GM12864 (cell line): ENCODE measurements at places on chromosomes 1 and 21.

DNA sequence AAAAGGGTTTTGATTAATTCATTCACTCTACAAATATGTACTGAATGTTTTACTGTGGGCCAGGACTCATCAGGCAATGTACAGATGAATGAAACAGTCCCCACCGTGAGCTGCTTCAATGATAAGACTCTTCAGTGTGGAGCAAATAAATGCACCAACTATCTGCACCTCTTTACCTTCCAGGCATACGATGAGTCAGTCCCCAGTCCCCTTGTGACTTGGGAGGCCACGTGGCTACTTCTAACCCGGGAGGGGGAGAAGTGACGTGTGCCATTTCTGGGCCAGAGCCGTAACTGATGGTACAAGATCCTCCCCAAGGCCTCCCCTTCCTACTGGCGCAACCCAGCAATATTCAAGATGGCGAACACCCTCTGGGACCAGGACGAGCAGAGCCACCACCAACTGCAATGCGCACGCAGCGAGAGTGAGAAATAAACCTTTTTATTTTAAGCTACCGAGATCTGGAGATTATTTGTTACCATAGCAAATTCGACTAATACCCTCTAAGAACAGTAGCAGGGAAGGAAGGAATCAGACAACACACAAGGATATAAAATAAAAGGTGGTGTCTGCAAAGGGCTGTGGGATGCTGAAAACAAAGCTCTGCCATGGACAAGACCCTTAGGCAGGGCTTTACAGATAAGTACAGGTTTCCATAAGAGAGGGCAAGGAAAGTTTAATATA, 74.5 kb downstream of the NPHP4 start:
- DNase-seq, result no peak

DNA sequence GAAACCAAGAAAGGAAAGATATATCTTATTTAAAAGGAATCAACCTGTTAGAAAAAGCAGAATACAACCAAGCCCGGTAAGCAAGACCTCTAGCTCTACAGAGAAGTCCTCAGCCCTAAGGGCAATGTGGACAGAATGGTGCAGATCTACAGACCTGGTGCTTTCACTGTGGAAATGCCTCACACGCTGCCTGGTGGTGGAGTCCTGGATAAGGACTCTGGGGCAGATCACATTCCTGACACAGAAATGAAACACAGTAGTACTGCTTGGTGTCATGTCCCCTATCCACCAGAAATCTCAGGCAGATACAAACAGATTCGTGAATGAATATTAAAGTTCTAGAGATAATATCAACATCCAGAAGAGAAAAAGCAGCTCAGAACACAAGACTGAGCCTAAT, 6.8 kb downstream of the CNN3 start:
- no peak for DNase-seq

- no peak for DNase-seq
Observed at GRCh38 chr1:185238447-185238846, 78.6 kb downstream of the IVNS1ABP start.

GRCh38 chr1:231842441-231842840, 215.9 kb downstream of the DISC1 start:
- DNase-seq, result no peak

GRCh38 chr1:97844552-97845089, 76.2 kb downstream of the DPYD start:
- DNase-seq, result no peak

DNA sequence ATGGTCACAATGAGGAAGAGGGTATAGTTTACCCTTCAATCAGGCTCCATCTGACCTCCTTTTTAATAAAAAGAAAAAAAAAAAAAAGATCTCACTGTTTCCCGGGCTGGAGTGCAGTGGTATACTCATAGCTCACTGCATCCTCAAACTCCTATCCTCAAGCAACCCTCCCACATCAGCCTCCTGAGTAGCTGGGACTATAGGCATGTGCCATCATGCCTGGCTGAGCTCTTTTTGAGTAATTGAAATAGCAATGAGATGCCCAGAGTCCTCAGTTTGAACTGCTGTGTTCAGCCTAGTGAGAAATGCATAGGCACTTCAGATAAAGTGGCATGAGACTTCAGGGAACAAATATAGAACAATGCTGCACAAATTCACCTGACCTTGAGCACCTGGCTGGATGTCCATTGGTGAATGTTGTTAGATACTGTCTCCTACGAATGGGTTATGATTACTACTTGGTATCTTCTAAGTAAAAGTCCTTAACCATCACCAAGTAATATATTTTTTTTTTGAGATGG, 67.6 kb downstream of the NR5A2 start:
- DNase-seq, result no peak

DNA sequence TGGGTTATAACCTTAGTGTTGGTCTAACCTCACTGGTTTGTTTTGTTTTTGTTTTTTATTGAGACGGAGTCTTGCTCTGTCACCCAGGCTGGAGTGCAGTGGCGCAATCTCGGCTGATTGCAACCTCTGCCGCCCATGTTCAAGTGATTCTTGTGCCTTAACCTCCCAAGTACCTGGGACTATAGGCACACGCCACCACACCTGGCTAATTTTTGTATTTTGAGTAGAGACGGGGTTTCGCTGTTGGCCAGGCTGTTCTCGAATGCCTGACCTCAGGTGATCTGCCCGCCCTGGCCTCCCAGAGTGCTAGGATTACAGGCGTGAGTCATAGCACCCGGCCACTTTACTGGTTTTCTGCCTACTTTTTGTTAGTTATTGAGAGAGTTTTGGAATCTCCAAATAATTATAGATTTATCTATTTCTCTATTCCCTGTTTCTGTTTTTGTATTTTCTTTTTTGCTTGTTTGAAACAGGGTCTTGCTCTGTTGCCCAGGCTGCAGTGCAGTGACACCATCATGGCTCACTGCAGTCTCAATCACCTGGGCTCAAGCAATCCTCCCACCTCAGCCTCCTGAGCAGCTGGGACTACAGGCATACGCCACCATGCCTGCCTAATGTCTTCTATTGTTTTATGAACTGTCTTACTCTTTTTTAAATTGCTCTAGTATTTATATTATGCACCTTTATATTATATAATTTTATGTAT, 21.4 kb downstream of the SMG7 start:
- DNase-seq, result no peak

DNA sequence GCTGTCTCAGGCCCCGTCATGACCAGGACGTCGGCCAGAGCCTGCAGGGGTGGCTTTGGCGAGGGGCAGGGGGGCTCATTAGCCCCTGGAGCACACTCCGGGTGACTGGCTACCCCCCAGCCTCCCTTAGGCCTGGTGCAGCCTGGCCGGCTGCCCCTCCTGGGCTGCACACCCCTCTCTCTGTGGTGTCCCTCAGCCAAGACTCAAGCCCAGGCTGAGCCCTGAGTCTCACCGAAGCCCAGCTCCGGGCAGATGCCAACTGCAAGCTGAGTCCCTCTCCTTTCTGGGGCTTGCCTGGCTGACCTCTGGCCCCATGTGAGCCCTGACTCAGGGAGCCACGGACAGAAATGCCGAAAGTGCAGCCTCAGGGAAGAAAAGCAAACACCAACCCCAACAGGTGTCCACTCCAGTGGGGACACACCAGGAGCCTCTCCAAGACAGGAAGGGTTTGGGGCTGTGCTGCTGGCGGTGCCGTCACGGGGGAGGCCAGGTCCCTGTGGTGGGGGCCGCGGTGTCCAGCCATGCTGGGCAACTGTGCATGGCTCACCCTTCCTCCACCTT, 5.3 kb upstream of the IBA57 start:
- no peak for DNase-seq

GRCh38 chr1:54977533-54978297, 2.7 kb upstream of the TMEM61 start:
- no peak for DNase-seq

- DNase-seq, result no peak
Observed at GRCh38 chr1:2383576-2383975, 7.8 kb downstream of the MORN1 start.

GRCh38 chr1:220239966-220240365, 32.3 kb downstream of the RAB3GAP2 start:
- no peak for DNase-seq

- no peak for DNase-seq
Observed at GRCh38 chr1:72278461-72278860, 3.9 kb downstream of the NEGR1 start.

DNA sequence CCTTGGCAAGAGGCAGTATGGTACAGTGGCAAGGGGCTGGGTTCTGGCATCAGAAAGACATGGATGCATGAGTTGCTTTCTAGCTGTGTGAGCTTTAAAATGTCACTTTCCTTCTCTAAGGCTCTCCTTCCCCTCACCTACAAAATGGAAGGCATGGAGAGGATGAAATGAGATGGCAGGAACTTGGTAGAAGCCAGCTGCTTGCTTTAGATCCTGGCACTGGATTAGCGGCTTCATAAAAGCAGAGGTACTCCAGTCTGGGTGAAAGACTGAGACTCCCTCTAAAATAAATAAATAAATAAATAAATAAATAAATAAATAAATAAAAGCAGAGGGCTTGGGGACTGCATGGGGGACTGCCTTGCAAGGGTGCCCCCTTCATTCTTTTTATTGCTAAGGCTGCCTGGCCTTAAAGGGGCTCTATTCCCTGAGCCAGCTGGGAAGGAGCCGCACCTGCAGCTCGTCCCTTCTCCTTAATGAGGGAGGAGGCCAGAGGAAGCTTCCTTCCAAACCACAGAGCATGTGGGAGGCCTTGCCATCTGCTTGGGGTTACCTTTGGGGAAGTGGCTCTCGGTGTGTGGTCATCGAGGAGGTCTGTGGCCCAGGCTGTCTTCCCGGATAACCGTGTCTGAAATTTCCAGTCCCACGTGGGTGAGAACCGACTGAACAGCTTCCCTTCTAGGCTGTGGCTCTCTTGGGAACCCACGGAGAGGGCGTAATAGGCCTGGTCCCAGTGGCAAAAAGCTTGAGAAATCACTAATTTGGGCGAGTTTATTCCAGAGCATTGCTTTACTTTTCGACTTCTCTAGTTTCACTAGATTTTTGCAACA, 2.0 kb upstream of the ATP13A2 start:
- no peak for DNase-seq

GRCh38 chr21:37565530-37566223, 199.1 kb downstream of the DYRK1A start:
- no peak for DNase-seq

- DNase-seq, result no peak
Observed at GRCh38 chr1:230114237-230114651, 47.2 kb downstream of the GALNT2 start.

- no peak for DNase-seq
Observed at GRCh38 chr1:33390542-33390941, 40.4 kb downstream of the PHC2 start.

DNA sequence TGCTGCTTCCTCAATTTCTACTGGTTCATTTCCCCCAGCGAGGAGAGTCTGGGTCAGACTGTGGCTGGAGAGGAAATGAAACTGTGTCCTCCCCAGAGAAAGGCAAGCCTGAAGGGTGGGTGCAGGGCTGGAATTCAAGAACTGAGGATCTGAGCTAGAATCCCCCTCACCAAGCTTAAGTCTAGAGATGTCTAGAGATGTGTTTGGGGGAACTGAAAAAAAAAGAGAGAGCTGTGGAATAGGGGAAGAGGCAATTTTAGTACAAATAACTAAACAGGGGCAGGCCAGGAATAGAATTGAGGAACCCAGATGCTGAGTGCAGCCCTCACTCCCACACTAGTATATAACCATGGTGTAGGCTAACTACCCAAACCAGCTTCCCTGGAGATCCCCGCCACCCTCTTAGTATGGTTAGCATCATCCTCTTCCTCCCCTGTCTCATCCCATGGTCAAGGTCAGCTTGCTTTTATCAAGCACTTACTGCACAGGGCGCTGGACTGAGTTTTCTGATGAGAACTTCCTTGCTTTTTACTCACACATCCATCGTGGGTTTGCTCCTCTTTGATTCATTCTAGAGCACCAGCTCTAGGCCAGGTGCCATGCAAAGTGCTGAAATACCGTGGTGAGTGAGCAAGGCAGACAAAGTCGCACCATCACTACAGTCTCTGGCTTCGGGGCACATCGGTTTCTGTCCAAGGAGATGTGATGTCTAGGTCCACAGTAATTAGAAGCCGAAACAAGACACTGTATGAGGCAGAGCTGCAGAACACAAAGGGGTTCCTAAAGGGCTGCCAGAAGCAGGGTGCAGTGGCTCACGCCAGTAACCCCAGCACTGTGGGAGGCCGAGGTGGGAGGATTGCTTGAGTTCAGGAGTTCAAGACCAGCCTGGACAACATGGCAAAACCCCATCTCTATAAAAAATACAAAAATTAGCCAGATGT, 112.9 kb upstream of the IPO9 start:
- DNase-seq, result no peak

GRCh38 chr21:38702196-38702595, 103.5 kb upstream of the ETS2 start:
- no peak for DNase-seq

- DNase-seq, result no peak
Observed at GRCh38 chr1:70768216-70768615, 279.4 kb downstream of the PTGER3 start.

DNA sequence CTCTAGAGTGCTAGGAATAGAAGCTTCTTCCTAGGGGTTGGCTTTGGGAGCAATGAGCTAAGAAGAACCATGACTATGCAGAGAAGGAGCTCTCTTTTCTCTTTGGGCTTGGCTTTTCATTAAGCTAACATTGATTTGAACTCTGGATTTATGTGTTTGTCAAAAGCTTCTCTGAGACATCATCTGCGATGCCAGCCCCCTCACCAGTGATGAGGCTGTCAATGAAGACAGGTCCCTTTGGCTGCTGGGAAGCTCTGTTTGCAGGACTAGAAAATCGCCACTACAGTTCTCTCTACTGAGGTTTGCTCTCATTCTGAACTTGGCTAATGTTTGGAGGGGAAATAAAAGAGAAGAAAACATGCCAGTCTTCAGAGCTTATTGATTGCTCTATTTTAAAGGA, 185.0 kb downstream of the PCP4 start:
- no peak for DNase-seq

GRCh38 chr1:14165371-14165801, 433.1 kb upstream of the KAZN start:
- no peak for DNase-seq

DNA sequence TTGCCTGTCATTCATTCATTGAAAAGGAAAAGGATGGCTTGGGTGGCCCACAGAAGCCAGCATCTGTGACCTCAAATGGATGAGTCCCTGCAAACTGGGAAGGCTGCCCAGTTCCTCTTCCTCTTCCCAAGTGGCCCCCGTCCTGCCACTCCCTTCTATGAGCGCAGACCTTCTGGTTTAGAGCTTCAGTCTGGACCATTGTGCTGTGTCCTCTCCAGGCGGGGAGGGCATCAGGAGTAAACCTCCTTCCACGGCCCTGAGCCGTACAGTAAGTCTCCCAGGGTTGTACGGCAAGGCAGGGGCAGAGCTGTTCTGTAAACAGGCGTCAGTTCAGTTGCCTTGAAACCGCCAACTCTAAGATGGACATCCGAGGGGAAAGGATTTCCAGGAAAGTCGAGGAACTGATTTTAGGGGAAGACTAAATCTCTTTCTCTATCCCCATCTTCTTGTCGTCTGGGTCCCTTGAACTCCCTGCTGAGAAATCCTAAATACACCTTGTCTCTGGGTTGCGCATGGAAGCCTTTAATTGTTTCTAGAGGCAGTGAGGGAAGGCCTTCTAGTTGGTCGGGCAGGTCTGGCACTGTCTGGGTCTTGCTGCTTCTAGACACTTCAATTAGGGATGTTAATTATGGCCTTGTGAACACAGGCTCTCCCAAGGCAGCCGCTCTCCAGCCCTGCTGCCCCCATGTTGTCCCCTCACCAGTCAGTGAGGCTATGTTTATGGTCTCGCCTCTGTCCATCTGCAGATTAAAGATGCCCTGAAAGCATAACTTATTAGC, 22.1 kb downstream of the SOX13 start:
- no peak for DNase-seq

GRCh38 chr1:239723776-239724367, 337.5 kb downstream of the CHRM3 start:
- no peak for DNase-seq
